Effector memory CD4-positive, alpha-beta T cell (primary cell): ENCODE measurements at places on chromosomes 11 and 22.

GRCh38 chr11:45233121-45233803 lies 52.9 kb downstream of the SYT13 start:
- peak; percentile 12 for DNase-seq

GRCh38 chr11:133951327-133952198 lies 5.2 kb downstream of the IGSF9B start:
- DNase-seq = no peak

GRCh38 chr22:38313384-38313955 lies 3.8 kb downstream of the CSNK1E start:
- no peak for DNase-seq

GRCh38 chr11:1233351-1234053 lies 10.6 kb downstream of the MUC5B start:
- DNase-seq = no peak

GRCh38 chr11:14768526-14769188 lies 123.4 kb downstream of the CYP2R1 start:
- no peak for DNase-seq

DNA sequence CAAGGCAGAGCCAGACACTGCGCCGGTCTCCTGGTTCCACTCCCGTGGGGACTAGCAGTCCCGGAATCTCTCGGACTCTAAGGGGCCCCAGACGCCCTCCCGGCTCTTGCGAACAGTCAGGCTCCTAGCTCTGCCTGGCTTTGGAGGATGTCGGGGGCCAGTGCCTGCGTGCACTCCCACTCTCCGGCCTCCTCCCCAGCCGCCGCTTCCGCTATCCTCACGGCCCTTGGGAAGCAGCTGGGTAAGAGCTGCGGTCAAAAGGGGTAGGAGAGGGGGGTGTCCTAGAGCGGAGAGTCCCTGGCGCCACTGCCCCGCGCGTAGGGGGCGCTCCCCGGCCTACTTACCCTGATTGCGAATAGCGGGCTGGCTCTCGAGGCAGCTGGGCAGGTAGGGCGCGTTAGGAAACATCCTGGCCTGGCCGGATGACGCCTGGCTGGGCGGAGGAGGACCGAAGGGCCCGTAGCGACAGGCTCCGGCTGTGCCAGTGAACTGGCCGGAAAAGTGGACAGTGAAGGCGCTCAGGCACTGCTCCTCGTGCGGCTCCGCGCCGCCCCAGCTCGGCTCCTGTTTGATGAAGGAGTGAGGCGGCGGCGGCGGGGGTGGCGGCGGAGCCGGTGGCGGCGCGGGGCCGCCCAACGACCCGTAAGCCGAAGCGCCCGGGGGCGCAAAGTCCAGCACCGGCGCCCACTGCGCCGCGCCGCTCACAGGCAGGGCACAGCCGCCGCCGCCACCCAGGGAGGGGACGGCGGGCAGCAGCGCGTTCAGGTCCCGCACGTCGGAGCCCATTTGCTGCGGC lies 785 bp downstream of the WT1 start:
- DNase-seq = no peak

- no peak for DNase-seq
Measured at GRCh38 chr11:19827399-19828135, 114.9 kb downstream of the NAV2 start.

- no peak for DNase-seq
Measured at GRCh38 chr11:133797554-133797953, 47.8 kb downstream of the SPATA19 start.

- no peak for DNase-seq
Measured at GRCh38 chr22:30574997-30575671, 669 bp upstream of the GAL3ST1 start.

GRCh38 chr11:57491371-57492061 lies 24.0 kb downstream of the SLC43A1 start:
- no peak for DNase-seq

DNA sequence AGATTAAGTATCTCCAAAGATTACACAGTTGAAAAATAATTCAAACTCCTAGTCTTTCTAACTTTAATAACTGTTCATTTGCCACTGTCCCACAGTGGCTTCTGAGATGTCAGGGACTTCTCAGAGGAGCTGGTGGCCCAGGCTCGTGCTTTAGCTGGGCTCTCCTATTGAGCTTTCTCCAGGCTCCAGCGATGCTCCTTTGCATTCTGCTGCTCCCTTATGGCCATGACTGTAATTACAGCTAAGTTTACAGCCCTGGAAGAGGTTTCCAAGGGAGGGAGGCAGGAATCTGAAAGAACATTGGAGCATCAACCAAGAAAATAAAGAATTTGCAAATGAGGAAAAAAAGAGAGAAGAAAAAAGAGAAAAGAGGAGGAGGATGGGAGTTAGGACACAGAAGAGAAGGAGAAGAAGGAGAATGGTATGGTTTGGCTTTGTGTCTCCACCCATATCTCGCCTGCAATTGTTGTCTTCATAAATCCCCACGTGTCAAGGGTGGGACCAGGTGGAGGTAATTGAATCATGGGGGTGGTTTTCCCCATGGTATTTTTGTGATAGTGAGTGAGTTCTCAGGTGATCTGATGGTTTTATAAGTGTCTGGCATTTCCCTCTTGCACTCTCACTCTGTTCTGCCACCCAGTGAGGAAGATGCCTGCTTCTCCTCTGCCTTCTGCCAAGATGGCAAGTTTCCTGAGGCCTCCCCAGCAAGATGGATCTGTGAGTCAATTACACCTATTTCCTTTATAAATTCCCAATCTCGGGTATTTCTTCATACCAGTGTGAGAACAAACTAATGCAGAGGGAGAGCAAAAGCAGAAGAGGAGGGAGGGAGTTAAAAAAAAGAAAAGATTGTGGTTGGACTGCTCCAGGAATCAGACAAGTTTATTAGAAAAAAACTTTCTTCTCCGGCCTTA lies 857.0 kb downstream of the KCNA4 start:
- no peak for DNase-seq

DNA sequence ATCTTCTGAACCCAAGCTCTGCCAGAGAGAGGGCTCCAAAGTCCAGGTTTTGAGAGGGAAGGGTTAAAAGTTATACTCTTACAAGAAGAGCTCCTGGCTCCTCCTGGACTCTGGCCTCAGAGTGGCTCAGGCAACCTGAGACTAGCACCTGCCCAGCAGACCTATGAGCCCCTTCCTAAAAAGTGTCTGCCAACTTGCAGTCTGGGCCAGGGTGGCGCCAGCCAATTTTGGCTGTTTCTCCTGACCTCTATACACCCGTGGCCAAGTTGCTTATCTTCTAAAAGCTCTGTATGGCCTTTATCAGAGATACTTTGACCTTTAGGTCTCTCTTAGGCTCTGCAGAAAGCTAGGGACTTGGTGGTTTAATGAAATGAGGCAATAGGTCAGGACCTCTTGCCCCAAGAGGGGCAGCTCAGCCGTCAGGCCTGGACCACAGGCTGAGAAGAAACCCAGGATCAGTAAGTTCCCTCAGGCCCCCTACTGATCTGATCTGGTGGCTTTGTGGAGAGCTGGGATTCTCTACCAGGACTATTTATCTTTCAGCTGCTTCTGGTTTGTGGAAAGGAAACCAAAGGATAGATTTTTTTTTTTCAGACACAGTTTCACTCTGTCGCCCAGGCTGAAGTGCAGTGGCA lies 10.3 kb upstream of the UCP3 start:
- DNase-seq = no peak

- no peak for DNase-seq
Measured at GRCh38 chr11:44598831-44599230, 33.4 kb downstream of the CD82 start.

DNA sequence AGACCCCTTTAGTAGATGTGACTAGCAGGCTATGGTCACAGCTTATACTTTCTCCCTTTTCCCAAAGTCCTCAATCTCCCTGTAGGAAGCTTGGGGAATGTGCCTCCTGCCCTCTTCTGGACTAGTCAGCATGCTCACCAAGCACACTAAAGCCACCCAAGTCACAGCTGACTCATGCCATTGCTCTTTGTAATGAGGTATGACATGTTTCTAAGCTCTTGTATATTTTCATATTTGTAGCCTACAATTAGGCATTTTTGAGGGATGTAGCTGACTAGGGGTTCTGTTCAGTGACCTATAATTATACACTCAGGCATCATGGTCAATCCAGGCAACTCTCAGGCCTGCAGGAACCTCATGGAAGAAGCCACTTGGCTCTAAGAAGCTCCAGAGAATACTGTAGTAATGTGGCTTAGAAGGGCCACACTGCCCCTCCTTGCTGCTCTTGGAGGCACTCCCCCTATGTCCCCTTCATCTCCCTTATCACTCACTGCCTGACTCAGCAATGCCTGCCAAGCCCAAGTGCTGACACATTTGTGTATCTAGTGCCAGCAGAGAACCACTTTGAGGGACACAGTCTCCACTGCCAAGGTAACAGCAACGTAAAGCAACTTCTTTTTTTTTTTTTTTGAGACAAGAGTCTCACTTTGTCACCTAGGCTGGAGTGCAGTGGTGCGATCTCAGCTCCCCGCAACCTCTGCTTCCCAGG lies 86.2 kb downstream of the RPL27A start:
- no peak for DNase-seq
